ENCODE measurements at places on chromosomes 5 and 9.

- no peak for DNase-seq
These were observed 203.3 kb downstream of the SLIT3 start for GRCh38 chr5:169097374-169098326.

DNA sequence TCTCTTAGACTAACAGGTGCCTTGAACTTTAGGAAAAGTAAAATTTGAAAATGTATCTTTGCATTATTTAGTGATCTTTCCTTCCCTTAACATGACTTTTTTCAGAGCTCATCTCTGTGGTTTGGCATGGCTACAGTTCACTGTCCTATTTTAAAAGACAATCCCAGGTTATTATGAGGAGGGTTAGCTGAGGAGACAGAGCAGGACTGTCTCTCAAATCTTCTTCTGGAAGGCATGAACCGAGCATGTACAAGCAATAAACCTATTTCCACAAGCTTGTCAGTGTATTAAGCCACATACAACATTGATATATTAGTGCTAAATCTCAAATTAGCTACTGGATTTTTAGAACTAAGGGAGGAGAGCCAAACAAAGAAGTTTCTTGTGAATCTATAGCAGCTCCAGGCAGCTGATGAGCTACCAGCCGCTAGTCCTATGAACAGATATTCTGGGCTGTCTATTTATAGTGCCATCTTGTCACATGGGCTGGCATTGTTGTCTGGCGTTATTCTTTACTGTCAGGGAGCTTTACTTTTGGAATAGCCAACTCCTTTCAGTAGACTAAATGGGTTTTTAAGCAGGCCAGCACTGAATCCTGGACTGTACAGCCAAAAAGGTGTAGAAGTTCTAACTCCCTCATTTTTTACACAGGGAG is 171.2 kb upstream of the ACTBL2 start:
- no peak for DNase-seq

- DNase-seq = peak; percentile 60
These were observed 264.0 kb downstream of the EPB41L4A start for GRCh38 chr5:112154940-112155686.

DNA sequence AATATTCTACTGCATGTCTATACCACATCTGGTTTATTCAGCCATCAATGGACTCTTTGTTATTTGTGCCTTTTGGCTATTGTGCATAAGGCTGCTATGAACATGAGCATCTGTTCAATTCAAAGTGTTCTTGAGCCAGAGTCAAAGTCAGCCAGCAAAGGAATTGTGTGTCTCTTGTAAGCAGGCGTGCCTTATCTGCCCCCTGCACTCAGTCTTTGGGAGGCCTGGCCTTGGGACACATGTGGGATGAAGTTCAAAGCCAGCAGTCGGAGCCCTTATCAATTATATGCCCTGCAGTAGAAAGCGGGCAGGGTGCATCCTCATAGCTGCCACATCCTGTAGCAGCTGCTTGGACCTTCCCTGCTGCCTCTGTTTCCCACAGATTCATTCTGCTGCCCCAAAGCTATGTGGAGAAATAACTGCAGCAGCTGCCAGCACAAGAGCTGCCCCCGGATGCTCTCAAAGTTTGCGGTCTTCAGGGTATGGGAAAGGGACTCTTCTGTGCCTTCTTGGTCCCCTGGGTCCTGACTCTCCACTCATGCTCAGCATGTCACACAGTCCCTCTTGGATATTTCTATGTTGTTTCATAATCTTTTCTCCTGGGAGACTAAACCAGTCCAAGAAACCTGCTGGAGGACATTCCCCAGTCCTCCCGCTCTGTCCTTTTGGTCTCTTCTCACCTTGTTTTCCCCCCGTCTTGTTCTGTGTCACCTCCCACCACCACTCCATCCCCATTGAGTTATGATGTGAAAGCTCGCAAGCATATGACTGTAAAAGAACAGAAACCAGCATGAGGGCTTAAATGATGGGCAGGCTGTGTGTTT is 35.9 kb downstream of the STOM start:
- DNase-seq = no peak
